ENCODE measurements at places on chromosomes 6 and 20.

GRCh38 chr6:106486236-106486635, 125.7 kb downstream of the CRYBG1 start:
- no peak for DNase-seq

DNA sequence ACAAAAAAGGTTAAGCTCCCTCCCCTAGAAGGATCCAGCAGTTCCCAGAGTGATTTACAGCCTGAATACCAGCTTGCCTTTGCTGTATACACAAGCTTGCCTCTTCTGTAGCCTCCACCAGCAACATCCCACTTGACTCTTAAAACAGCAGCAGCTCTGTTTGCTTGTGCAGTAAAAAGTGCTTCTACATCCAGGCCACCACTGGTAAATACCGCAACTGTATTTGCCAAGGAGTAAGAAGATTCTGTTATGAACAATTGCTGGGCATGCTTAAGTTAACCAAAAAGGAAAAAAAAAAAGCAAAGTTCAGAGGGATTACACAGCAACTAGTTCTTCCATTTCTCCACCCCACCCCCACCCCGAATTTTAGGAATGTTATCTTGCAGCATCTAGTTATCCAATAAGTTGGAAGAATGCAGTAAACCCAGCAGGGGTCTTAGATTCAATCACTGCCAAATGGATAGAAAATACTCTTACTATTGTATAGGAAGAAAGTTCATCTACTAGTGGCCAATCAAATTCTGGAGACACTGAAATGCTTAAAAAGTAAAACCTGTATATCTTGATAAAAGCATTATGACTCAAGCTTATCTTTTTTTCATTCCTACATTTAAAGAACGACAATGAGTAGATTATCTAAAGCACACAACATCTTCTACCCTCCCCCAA, 4.8 kb downstream of the SALL4 start:
- no peak for DNase-seq

DNA sequence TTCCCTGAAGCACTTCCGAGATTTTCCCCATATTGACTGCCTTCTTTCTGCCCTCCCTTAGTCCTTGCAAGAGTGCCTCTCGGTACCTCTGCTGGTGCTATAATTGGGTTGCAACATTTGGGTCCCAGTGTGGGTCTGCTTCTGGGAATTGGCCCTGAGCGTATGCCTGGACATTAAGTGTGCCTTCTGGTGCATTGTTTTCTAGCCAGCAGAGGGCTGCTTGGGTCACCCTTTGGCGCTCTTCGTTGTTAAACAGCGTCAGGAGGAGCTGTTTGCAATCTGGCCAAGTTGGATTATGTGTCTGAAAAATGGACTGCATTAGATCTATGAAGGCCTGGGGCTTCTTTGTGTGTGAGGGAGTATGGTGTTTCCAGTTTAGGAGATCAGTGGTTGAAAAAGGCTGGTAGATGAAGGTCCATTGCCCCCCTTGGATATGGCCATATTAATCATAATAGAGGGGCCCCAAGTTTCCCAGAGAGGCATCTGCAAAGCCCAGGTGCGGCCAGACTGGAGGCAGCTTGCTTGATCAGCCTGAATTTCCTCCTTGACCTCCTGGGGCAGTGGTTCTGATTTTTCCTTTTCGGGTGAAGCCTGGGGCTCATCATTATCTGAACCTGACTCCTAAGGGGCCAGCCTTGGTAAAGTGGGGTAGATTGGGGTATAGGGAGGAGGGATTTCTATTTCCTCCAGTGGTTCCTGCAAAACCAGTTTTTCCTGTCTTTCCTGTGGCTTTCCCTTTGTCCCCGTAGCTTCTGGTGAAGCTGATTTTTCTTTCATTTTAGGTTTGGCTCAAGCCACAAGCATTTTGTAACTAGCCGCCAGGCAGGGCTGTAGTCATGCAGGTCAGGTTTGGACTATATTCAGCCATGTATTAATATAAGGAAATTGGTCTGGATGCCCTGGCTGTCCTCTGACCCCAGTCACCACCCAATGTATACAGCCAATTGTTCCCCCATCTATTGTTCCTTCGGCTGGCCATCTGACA, 85.4 kb upstream of the GPR6 start:
- DNase-seq = peak; percentile 12

- no peak for DNase-seq
These were observed 114.4 kb upstream of the COL21A1 start for GRCh38 chr6:56361812-56362211.

Data from WERI-Rb-1 (cell line).